ENCODE measurements at places on chromosomes 5 and 9. TPM values are rescaled to one million over a fixed set of nuclear protein-coding genes. Genes with fewer than 3 reads are reported as not detected.

DNA sequence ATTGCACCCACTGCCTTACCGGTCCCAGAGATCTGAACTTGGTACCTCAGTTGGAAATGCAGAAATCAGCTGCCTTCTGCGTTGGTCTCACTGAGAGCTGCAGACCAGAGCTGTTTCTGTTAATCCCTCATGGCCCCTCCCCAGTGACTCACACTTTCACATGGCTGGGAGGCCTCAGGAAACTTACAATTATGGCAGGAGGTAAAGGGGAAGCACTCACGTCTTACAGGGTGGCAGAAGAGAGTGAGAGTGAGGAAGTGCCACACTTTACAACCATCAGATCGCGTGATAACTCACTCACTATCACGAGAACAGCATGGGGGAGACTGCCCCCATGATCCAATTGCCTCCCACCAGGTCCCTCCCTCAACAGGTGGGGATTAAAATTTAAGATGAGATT is 648.5 kb downstream of the MTRR start:
- no peak for DNase-seq

DNA sequence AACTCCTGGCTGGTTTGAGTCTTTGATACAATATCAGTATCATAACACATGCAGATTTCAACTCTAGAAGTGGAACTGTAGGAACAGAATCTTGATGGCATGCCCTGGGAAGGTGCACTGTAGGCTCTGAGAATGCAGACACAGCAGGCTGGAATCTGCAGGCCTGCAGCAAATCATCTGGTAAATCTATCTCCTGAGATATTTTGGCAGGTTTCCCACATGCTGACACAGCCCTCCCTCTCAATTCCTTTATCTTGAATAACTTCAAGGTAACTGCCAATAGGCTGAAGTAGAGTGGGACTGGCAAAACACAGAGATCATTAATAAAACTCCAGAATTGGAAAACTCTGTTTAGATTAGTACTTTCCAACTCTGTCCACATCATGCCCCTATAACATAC is 177.8 kb upstream of the PCSK5 start:
- DNase-seq: no peak

DNA sequence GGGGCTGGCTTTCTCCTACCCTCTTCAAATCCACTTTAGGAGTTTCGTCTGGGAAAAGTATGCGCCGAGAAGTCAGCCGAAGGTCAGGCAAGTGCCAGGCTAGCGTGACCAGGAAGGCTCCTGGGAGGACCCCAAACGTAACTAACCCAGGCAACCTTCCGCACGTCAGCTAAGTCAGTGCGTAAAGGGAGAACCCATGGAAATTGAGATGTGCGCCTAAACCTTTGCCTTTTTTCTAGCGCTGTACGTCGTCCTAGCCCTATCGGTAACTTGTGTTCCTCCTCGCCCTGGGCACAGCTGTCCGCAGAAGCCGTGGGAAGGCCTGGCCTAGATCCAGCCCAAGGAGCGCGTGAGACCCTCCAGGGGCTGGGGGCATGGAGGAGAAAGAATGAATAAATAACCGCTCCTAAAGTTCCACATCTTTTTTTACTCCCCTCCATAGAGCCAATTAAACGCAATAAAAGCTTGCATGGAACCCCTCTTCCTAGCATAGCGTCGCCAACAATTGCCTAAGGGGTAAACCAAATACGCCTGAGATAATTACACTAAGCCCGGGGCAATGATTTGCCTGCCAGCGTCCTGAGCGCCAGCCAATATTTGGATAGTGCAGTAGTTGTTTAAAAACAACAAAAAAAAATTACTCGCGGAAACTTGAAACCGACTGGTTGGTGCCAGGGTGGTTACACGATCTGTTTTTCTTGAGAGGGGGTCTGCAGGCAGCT is 4.0 kb upstream of the FOXB2 start:
- no peak for DNase-seq

GRCh38 chr5:134131578-134132350 is 17.3 kb downstream of the TCF7 start:
- DNase-seq: peak; percentile 42

GRCh38 chr5:159915904-159916840 is at the start of gene ADRA1B:
ADRA1B (plus strand) TSS chr5:159916482; CDS start chr5:159916906, 424 bp downstream.
- DNase-seq: peak; percentile 78

DNA sequence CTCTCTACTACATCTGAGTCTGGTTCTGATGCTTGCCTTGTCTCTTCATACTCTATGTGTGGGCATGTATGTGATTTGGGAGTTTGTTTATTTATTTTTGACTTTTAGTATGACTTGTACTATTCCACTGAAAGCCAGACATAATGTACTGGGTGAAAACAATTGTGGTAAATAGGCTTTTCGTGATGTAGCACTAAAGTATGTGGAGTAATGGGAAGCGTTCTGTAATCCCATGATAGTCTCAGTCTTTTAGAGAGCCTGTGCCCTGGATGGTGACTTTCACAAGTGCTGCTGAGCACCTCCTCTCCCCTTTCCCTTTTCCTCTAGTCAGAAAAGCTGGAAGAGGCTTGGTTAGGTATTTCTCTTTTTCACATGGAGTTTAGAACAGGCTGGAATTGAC is 85.8 kb upstream of the S1PR3 start:
- DNase-seq: no peak

DNA sequence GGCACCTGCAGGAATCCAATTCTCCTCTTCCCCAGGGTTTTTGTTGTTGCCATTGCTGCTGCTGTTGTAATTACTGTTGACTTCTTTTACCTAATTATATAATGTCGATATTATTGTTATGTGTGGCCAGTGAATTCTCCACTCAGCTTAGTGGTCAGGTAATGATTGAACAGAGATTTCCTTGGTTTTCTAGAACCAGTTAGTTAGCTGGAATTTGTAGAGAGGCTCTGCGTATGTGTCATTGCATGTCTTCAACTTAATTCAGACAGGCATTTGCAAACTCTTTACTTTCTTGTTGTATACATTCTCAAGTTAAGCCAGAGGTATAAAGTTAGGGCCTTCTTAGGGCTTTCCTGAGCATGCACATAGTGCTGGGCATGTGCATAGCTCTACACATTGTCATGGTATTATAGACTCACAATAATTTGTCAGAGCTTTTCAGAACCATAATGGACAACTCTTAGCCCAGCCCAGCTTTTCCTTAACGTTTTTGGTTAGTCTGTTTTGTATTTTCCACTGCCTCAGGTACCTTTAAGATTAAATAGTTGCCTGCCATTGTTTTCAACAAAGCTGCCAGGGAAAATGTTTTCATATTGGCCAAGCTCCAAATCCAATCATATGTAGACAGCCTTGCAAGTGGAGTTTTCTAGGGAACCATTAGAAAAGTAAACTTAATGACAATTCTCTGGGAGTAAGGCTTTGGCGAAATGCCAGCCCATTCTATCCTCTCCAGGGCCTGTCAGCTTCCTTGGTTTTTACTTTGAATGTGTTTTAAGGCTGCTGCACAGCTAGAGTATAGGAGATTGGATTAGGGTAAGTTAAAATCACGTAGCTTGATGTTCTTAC is 68.1 kb downstream of the UBE2R2 start:
- no peak for DNase-seq

DNA sequence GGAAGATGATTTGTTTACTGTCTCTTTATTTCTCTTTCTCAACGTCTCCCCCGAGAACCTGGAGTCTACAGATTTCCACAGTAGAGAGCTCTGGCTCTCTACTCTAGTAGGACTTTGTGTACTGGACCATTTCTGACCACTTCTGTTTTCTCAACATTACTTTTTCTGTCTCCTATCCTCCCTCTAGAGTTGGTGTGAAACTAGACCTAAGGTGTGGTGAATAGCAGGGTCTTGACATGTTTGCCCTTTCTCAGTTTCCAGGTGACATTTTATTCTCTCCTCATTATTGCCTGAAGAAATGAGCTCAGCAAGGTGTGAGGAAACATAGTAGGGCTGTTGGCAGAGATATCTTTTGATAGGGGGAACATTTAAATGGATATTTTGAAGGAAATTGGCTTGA is 62.1 kb upstream of the IL6ST start:
- no peak for DNase-seq

DNA sequence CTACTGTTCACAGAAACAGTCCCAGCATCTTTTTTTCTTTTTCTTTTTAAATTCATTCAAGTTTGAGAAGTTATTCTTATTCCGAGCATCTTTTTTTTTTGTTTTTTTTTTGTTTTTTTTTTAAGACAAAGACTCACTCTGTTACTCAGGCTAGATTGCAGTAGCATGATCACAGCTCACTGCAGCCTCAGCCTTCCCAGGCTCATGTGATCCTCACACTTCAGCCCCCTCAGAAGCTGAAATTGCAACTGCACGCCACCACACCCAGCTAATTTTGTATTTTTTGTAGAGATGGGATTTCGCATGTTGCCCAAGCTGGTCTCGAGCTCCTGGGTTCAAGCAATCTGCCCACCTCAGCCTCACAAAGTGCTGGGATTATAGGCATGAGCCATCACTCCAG is 36.4 kb upstream of the CHD1 start:
- DNase-seq: no peak

DNA sequence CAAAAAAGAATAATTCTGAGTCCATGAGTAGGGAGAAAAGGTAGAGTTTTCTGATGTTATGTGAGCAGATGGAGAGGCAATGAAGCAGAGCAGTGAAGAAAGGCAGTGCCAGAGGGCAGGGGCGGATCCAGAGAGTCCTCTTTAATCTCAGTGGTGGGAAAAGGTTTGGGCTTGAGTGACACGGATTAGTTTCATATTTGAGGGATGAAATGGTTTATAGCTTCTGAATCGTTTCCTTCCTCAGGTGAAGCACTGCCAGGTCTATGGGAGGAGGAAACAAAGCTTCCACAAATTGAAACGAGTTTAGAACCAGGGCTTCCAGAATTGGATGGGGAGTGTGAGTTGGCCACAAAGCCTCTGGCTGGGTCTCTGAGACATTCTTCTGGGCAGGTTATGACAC is 517.0 kb upstream of the PAPPA start:
- DNase-seq: no peak

GRCh38 chr9:27539479-27540441 is 10.1 kb upstream of the MOB3B start:
- no peak for DNase-seq

DNA sequence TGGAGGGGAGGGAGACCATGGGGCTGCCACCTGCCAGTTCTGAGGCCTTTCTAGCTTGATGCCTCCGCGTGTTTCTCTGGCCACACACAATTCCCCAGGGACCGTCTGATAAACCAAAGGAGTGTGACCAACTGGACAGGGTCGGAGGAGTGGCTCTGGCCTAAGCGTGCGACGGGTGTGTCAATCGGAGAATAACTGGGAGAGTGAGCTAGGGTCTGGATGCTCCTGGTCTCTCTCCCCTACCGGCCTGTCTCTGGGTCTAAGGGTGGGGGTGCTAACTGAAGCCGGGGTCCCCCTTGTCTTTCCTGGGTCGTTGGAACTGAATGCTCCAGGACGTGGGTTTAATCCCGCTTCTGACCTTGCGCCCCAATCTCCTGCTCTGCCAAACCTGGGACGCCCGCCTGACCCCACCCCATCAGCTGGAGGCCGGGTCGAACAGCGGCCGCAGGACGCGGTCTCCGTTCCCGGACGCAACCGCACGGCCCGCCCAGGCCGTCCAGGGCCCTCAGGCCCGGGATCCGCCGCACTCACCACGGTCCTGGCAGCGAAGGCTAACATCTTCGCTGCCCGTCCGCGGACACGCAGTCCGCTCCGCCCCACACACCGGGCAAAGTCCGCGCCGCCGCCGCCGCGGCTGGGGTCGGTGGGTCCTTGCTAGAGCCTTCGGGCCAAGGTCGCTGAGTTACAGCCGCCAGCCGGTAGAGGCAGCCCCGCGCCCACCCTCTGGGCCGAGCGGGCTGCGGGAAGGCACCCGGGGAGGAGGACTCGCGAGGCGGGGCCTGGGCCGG is 447 bp downstream of the CRAT start:
- no peak for DNase-seq

DNA sequence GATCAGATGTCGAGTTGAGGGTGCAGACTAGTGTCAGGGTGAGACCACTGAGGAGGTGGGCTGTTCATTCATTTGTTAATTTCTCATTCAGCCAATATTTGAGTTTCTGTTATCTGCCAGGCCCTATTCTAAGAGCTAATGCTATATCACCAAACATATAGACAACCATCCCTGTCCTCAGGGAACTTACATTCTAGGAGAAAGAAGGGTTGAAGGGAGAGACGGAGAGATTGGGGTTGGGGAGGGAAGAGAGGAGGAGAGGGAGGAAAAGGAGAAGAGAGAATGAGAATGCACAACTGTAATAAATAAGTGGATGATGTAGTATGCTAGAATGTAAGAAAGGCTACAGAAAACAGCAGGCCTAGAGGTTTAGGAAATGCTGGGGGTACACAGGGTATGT is 129.9 kb upstream of the PITX1 start:
- DNase-seq: no peak

DNA sequence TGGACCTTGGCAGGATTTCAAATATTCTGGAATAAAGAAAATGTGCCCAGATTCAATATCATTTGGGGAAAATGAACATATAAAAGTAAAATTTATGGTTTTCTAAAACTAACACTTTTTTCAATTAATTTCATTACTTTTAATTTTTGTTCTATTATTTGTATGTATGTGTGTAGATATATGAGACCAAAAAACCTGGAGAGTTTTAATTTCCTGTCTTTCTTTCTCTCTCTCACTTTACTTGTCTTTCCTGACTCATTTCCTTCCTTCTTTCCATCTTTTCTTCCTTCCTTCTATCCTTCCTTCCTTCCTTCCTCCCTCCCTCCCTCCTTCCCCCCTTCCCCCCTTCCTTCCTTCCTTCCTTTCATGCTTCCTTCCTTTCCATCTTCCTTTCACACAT is 137.0 kb downstream of the NPR3 start:
- DNase-seq: no peak

DNA sequence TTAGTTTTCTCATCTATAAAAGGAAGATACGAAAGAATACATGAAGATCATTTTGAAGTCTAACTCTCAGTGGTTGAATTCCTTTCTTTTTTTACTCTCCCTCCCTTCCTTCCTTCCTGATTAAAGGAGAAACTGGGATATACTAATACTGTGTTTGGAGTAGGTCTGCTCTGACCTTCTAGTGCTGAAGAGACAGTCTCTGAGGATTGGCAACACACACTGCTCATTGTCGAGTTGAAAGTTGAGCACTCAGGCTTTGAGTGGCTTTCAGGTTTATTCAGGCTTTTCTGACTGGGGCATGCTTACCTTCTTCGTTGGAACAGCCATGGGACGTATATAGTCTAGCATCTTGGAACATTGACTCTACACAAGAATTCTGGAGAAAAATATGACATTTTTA is 86.9 kb upstream of the RPS23 start:
- no peak for DNase-seq

Gene NKD2
- 0.89 TPM for total RNA-seq

Gene NR5A1
- total RNA-seq: not detected

Gene FKBP15
- total RNA-seq: 36.4 TPM

Gene SSBP2
- total RNA-seq: 131 TPM

Data from sciatic nerve (tissue), 2 donors.